ENCODE measurements at places on chromosomes 5 and 9. TPM values are rescaled to one million over a fixed set of nuclear protein-coding genes. Genes with fewer than 3 reads are reported as not detected.

SLC38A9 gene
- 37.1 TPM for total RNA-seq

SURF2 gene
- 17.5 TPM for total RNA-seq

UCK1 gene
- total RNA-seq: 23.0 TPM

PCDHAC1 gene
- total RNA-seq: not detected

NTRK2 gene
- 1.5 TPM for total RNA-seq

Measured in T-helper 1 cell treated with Interleukin-12 subunit alpha and Interleukin-12 subunit beta and Interleukin-4 antibody, amounts not matched to agents 30 ng/mL and 1 ng/mL, for 36 hours (primary cell).